Naive thymus-derived CD8-positive, alpha-beta T cell (primary cell): ENCODE measurements at places on chromosomes 2 and 18.

DNA sequence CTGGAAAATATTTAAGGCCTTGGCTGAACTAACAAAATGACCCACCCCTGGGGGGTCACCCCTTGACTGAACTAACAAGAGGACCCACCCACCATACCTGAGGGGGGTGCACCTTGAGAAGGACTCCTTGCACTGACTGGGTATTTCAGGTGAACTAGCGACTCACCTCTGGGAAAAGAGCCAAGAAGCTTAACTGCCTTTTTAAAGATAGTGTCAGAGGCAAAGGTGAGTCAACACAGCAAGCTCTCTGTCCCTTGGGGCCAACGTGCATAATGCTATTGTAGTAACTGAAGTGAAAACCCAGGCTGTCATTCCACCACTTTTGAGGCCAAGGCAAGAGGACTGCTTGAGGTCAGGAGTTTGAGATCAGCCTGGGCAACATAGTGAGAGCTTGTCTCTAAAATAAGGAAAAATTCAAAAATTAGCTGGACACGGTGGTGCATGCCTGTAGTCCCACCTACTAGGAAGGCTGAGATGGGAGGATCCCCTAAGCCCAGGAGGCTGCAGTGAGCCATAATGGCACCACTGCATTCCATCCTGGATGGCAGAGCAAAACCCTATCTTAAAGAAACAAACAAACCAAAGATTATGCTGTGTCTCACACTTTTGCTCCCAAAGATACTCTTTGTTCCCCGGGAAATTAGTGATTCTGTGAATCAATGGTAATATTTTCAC lies 36.4 kb upstream of the ZCCHC2 start:
- no peak for DNase-seq

GRCh38 chr18:14963246-14963645 lies 215.3 kb downstream of the ANKRD30B start:
- no peak for DNase-seq

DNA sequence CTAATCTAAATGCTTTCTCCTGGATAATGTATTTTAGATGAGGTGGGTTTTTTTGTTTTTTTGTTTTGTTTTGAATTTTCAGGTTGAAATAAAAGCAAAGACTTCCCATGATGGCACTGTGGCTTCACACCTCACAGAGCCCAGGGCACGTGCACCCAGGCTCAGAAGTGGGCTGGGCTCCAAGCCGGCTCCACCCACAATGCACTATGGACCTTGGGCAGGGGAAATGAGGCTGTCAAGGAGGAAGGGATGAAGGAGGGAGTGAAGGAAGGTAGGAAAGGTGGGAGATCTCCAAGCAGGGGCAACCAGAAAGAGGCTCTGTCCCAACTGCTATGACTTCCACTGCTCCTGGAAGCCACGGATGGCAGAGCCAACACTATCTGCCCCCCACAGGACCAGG lies 60.4 kb downstream of the BIN1 start:
- DNase-seq = no peak

- DNase-seq = no peak
These were observed 1.5 kb downstream of the RHOB start for GRCh38 chr2:20448246-20448976.

DNA sequence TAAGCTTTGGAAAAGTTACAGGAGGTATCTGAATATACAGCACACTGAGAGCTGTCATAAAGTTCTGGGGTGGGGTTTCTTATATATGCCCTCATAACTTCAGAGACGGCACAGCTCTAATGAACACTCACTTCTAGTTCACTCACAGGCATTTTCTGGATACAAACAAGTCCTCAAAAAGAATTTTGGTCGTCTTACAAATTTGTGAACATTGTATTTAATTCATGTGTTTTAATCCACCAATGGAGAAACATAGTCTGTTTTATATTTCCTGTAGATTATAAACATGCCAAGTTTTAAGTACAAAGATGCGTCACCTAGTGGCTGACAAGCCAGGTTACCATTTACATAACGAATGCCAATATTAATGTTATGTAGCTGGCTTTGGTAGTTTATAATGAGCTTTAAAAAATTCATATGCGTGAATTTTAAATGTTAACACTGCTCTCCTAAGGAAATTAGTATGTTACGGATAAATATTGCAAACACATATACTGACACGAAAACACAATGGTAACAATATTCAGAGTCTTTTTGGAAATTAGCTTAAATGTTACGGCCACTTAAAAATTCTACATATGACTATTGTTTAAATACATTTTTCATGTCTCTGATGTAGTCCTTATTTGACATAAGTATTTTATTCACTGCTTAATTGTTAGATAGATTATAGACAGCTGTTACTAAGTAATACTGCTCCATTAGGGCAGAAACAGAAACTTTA lies 2.5 kb downstream of the COL3A1 start:
- no peak for DNase-seq

DNA sequence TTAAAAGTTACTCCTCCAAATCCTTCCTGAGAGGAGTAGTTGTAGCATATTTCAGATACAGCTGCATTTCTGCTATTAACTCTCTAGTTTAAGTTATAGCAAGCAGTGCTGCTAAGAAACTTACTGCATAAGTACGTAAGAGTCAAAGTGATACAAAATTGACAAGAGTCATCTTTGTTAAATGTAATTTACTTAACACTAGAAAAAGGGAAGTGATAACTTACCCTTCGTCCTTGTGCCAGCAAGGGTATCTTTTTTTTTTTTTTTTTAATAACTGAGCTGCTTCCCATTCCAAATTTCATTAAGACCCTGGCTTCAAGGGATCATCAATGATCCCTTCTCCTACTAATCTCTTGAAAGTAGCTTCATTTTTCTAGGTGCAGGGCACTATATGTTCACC lies 493.0 kb downstream of the PLCL1 start:
- no peak for DNase-seq

DNA sequence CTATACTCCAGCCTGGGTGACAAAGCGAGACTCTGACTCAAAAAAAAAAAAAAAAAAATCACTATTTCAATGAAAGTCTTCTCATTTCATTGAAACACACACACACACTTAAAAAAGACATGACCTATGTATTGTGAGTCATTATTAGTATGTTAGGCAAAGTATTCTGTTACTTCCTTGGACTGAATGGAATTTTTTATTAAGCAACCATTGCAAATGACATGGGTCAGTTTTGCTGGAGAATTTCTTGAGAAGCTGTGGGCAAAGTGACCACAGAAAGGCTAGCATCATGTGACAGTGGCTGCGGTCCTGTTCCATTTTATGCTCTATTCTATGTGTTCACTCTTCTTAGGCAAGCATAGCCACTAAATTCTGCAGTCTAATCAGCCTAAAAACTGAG lies 695.7 kb downstream of the TDRD15 start:
- DNase-seq = no peak

- DNase-seq = no peak
These were observed 22.4 kb downstream of the ITSN2 start for GRCh38 chr2:24337890-24338289.

DNA sequence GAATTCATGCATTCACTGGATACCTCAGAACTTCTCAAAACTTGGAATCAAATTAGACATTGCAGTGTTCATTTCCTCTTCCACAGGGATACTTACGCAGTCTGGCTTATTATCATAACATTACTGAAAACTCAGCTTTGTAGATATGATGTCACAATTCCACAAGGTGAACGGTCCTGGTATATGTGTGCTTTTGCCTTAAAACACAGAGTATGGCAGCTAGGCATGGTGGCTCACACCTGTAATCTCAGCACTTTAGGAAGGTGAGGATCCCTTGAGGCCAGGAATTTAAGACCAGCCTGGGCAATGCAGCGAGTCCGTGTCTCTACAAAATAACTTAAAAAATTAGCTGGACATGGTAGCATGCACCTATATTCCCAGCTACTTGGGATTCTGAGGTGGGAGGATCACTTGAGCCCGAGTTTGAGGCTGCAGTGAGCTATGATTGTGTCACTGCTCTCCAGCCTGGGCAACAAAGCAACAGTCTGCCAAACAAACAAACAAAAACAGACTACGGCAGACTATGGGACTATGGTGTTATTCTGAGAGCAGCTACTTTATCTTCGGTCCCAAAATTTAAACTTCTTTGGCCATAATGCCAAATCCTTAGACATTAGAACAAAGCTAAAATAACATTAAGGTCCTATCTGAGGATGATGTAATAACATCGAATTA lies 1191.9 kb upstream of the SLC39A10 start:
- no peak for DNase-seq

- DNase-seq = peak; percentile 46
These were observed 19.7 kb upstream of the STPG4 start for GRCh38 chr2:47174733-47175361.

DNA sequence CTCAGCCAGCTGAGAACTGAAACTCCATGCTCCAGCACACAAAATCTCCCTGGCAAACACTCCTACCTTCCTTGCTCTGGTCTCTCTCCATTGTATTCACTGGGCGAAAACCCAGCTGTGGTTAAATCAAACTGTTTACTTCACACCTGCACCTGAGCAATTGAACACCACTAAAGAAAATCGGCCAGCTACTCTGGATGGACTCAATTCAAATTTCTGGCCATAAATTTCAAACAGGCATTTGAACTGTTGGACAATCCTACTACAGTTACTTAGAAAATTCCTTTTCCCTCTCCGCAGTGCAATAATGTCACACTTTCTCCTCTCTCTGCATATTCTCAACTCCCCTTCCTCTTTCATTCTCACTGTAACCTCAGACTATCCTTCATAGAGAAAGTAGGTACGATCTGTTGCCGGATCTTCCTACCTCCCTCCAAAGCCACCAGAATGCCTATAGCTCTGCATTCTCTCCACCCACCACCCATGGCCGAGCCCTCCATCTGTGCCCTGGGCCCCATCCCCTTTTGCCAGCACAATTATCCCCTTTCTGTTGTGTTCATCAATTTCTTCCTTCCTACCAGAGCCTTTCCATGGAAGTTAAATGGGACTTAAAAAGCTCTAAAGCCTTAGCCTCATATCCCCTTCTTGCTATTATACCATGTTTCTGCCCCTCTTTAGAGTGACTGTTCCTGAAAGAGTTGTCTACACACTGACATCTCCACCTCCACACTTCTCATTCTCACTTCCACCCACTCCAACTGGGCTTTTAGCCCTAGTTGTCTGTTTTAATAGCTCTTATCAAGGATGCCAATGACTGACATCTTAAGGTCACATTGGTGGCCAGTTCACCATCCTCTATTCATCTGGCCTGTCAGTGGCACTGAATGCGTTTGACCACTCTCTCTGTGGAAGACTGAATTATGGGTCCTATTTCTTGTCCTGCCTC lies 127.5 kb upstream of the SLC1A4 start:
- no peak for DNase-seq

GRCh38 chr2:1754461-1755170 lies 10.3 kb upstream of the PXDN start:
- DNase-seq = no peak

GRCh38 chr2:38505779-38506178 lies 96.9 kb downstream of the HNRNPLL start:
- no peak for DNase-seq

DNA sequence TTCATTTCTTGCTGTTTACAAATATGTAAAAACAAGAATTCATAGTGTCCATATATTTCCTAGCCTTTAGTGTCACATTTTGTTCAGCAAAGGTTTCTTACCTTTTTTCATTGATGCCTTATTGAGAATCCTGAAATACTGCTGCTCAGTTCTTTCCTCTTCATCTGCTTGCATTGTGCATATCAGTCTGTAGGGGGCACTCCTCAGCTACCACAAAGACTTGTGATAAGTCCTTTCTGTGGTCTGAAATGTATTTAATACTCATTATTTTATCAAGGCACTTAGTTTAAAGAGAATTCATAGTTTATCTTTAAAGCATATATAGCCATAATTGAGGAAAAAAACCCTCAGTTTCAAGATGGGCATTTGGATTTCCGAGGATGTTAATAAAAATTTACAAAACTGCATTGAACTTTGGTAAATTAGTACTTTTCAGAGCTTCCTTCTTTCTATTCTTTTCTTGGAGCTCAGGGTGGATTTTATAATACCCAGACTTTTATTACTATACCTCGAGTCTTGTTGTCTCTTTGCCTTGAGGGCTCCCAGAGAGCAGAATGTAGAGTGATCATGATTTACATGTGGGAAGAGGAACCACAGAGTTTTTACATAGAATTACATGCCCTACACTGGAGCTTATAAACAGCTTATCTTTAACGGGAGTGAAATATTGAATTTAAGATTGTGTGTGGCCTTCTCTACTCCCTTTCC lies 570.1 kb downstream of the PLCL1 start:
- DNase-seq = no peak

DNA sequence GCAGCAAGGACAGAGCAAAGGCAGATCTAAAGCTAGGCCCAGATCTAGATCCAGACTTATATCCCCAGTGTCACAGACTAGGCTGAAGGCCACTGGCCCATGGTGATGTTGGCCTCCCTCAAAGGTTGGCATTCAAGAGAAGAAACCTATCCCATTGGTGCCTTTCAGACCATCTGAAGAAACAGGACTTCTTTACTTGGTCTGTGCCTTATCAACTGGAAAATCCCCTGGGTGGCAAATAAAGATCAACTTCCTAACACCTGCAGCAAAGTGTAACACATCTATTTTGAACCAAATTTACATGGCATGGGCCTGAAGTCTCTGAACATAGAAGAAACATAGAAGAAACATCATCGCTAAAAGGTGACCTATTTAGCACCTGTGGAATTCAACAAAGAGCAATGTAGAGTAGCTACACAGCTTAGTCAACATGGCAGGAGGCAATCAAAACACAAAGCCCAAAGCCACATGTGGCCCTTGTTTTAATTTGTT lies 35.8 kb downstream of the METTL4 start:
- DNase-seq = no peak

GRCh38 chr2:61396005-61396404 lies 74.9 kb downstream of the USP34 start:
- DNase-seq = no peak

GRCh38 chr2:74833418-74834233 lies at the start of gene HK2:
HK2 (plus strand) TSS chr2:74834127; CDS start chr2:74834581, 454 bp downstream.
- DNase-seq = peak; percentile 75

DNA sequence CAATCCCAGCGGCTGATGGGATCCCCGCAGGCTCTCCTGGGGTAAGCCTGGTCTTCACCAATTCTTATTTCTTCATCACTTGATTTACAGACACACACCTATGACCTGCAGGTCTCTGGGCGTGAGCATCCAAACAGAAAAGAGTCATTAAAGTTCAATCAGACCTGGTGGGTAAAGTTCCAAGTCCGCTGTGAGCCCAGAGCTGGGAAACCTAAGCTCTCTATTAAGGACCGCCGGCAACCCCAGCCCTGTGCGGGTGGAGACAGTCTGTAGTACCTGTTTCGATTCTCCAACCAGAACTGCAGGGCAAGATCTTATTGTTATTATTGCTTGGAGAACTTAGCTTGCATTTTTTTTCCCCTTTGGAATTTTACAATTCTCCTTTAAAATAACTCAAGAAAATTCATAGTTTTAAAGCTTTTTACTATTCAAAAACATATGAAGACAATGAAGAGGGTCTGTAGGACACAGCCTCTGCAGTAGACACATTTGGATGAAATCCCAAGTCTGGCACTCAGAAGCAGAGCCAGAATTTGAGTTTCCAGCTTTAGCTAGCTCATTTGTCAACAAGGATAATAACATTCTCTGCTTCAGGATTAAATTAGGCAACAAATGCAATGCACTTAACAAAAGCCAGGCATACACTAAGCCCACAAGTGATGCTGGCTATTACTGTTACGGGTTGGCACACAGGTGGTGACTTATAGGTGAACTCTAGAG lies 376.4 kb downstream of the INSIG2 start:
- DNase-seq = no peak
